ENCODE measurements at places on chromosomes 7 and 10. TPM values are rescaled to one million over a fixed set of nuclear protein-coding genes. Genes with fewer than 3 reads are reported as not detected.

JCAD gene
- total RNA-seq: 27.9 TPM

KEL gene
- total RNA-seq: not detected

FBXL13 gene
- 3.4 TPM for total RNA-seq

VSTM2A gene
- not detected for total RNA-seq

PRSS58 gene
- total RNA-seq: not detected

MACROH2A2 gene
- total RNA-seq: 10.0 TPM

OPN4 gene
- not detected for total RNA-seq

IRF5 gene
- total RNA-seq: not detected

RPEL1 gene
- under 0.01 TPM for total RNA-seq
